ENCODE measurements at places on chromosomes 3 and 15.

GRCh38 chr3:1214933-1215332 is 122.1 kb downstream of the CNTN6 start:
- no peak for DNase-seq

DNA sequence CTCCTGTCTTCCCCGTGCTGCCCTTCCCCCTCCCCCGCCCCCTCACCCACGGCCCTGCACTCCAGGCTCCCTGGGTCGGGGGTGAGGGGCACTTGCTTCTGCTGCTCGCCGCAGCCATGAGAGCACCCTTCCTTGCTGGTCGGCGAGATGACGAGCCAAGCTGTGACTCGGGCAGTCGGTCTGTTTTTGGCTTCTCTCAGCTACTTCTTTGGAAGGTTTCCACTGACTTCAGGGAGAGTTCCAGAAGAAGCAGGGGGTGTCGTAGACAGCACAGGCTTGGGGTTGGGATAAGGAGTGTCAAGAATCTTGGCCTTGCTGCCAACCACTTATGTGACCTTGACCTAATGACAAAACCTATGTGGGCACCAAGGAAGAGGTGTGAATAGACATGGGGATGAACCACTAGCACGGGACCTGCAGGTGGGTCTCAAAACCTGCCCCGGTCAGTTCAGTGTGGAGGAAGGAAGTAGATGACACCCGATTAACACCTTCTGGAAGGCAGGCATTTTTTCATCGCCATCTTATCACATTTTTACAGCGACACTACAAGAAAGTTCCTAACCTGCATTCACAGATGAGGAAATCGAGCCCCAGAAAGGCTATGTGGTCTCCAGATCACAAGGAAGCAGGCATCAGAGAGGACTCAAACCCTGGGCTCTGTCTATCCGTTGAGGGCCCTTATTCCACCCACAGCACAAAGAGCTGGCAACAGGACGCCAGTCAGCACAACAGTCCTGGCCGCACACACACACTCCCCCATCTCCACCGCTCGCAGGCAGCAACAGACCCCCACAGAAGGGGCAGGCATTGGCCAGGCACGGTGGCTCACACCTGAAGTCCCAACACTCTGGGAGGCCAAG is 120.9 kb downstream of the LIPC start:
- DNase-seq: no peak

- no peak for DNase-seq
Observed at GRCh38 chr3:117719316-117719926, 1009.8 kb downstream of the TUSC7 start.

- no peak for DNase-seq
Observed at GRCh38 chr3:115922681-115923347, 299.5 kb downstream of the GAP43 start.

DNA sequence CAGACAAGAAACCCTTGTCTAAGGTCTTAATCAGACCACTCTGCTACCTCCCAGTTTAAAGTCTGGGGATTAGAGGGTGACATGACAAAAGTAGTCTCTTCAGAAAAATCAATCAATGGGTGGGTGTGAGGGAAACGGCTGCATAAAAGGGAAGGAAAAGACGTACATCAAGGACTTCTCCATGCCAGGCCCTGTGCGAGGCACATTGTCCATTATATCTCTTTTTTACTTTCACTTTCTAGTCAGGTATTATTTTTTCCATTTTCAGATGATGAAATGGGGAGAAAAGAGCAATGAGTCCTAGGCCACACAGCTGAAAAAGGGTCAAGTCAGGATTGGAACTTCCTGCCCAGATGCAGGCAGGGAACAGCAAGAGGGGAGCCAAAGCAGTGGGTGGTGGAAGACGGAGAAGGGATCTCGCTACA is 4.6 kb upstream of the CX3CR1 start:
- no peak for DNase-seq

DNA sequence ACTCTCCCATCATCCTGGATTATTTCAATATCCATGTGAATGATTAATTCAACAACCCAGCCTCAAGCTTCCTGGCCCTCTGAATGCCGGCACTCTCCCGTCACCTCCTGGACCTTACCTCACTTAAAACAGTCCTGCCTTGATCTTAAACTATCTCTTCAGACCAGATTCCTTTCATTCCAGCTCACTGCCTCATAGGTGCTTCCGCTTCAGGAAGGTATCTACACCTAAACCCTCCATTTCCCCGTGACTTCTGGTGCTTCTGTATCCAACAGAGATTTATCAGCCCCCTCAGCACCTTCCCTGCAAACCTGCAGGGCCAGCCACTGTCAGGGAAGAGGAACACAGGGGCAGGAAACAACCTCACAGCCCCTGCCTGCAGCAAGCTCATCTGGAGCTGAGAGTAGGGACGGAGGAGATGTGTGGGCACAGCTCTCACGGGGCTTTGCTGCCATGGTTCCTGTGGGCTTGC is 98.9 kb upstream of the TJP1 start:
- DNase-seq: no peak

DNA sequence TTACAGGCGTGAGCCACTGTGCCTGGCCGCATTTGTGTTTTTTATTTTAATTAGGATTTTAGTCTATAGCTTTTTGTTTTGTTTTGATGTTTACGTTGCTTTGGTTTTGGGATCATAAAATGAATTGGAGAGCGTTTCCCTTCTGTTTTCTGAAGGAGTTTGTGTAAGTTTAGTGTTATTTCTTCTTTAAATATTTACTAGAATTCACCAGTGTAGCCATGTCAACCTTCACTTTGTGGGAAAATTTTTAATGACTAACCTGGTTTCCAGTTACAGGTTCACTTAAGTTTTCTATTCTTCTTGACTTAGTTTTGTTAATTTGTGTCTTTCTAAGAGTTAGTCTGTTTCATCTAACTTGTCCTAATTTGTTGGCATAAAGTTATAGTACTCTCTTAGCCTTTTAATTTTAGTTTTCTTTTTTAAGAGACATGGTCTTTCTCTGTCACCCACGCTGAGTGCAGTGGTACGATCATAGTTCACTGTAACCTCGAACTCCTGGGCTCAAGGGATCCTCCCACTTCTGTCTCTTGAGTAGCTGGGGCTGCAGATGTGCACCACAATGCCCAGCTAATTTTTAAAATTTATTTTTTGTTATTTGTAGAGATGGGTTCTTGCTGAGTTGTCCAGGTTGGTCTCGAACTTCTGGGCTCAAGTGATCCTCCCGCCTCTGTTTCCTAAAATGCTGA is 61.0 kb downstream of the CHD2 start:
- no peak for DNase-seq

- DNase-seq: no peak
Observed at GRCh38 chr3:43001094-43001553, 22.0 kb downstream of the GASK1A start.

- DNase-seq: no peak
Observed at GRCh38 chr3:42492508-42493080, 9.8 kb upstream of the VIPR1 start.

DNA sequence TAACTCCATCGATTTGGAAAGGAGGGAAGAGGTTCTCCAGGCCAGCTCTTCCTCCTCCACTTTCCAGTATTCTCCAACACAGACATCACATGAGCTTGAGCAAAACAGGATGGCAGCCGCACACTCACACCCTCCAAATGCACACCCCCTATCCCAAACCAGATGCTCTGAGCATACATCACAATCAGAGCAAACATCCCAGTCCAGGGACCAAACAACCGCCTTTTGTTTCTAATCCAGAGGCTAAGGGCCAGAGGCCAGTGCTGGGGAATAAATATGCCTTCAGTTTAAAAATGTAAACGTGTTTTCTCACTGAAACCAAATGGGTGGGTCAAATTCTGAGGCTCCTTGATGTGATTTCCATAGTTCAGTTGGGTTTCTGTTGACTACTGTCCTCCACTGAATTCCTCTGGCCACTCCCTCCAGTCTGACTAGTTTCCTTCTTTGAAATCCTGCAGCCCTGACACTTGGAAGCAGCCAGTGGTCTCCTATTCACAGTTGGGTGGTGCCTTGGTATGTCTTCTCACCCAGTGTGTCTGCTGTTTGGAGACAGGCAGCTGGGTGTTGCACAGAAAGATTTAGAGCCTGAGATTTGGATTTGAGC is 19.2 kb upstream of the MFGE8 start:
- no peak for DNase-seq

GRCh38 chr3:29932696-29933325 is 651.9 kb downstream of the RBMS3 start:
- no peak for DNase-seq

- no peak for DNase-seq
Observed at GRCh38 chr3:169303660-169304059, 359.9 kb downstream of the MECOM start.

GRCh38 chr3:125054449-125055329 is 1.1 kb downstream of the HEG1 start:
- no peak for DNase-seq

- DNase-seq: peak; percentile 87
Observed at GRCh38 chr3:195154793-195155535, 116.0 kb downstream of the XXYLT1 start.

DNA sequence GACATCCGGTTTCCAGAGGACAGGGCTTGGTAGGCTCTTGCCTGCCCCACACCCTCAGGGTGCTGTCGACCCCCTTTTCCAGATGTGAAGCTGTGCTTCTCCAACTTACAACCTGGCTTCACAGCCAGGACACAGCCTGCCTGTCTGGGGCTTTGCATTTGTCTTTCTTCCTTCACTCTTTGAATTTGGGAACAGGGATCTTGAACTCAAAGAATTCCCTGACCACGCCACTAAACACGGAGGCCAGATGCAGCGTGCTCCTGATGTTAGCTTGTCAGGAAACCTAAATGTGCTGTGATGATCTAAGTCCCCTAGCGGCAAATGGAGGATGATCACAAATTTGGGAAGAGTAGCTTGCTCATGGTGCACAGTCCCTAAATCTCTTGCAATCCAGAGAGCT is 244.8 kb upstream of the RGMA start:
- DNase-seq: no peak

DNA sequence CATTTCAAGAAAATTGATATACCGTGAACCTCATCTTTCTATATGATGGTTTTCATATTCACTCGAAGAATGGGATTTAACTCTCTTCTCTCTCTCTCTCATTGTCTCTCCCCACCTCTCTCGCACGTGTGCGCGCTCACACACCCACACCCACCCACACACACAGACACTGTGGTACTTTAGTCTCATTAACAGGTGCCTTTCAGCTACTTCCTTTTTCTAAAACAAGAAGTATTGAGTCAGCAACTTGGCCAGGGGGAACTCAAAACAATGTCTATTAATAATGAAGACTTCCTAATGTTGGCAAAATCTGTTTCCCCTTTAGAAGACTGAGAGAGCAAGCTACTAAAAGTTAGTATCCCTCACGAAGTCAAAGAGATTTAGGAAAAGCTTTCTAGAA is 150.7 kb downstream of the TMCO5A start:
- DNase-seq: no peak

- no peak for DNase-seq
Observed at GRCh38 chr3:5115506-5116162, 6.5 kb upstream of the ARL8B start.

DNA sequence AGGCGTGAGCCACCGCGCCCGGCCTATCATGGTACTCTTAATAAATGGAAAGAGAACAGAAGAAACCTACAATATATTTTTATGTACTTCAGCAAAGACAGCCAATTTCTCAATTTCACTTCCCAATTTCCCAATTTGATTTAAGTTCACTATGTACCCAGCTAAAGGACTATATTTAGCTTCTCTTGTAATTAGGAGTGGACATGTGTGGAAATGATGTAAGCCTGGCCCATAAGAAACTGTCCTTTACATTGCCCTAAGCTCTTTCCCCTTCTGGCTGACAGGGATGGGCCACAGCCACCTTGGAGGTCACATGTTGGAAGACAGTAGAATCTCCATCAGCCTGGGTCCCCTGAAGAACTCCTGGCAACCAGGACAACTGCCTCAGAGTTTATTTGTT is 6.2 kb downstream of the TMEM39A start:
- no peak for DNase-seq

- DNase-seq: no peak
Observed at GRCh38 chr15:35195649-35196048, 110.6 kb upstream of the NANOGP8 start.

- DNase-seq: no peak
Observed at GRCh38 chr3:171254315-171254714, 205.9 kb downstream of the TNIK start.

GRCh38 chr3:49238274-49239127 is 38.5 kb downstream of the C3orf62 start:
- DNase-seq: no peak

GRCh38 chr3:46660003-46660402 is 33.5 kb downstream of the ALS2CL start:
- no peak for DNase-seq

DNA sequence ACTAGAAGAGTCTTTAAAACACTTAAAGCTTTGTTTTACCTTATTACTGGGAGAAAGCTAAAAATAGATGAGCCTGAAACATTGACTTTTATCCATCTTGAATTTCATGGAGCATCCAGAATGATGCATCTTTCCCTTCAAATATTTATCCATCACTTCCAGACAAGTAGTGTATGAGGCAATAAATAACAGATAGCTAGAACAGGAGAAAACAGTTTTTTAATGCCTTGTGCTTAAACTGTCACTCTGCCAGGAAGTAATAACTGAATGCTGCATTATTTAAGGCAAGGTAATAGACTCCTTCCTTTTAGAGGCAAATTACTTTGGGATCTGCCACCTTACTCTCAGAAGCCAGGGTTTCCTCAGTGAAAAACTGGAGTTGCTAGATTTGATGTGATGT is 225.8 kb upstream of the NAALADL2 start:
- no peak for DNase-seq

GRCh38 chr3:46393011-46393410 is 13.9 kb downstream of the CCR5AS start:
- DNase-seq: no peak

DNA sequence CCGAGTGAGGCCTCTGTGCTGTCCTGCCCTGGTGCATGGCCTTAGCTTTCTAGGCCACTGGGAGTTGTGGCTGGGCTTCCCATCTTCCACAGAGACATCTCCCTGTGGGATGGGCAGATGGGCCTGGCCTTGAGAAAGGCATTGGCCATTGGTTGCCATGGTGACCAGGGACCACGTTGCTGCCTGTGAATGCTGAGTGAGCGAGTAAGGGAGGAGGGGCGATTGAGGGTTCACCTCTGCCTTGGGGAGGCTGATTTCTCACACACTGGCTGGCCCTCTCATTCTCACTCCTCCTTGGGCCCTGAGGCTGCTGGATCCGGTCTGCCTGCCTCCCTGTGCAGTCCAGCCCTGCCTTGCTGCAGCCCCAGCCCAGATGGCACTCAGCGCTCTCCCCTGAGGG is 26.4 kb upstream of the DOCK3 start:
- DNase-seq: no peak

- no peak for DNase-seq
Observed at GRCh38 chr3:146838221-146838620, 233.1 kb upstream of the PLSCR5 start.

GRCh38 chr3:152834776-152835600 is at the start of gene P2RY1:
Gene P2RY1, plus strand, starts transcription at chr3:152835131. Its CDS starts 652 bp downstream, at chr3:152835783.
- no peak for DNase-seq

DNA sequence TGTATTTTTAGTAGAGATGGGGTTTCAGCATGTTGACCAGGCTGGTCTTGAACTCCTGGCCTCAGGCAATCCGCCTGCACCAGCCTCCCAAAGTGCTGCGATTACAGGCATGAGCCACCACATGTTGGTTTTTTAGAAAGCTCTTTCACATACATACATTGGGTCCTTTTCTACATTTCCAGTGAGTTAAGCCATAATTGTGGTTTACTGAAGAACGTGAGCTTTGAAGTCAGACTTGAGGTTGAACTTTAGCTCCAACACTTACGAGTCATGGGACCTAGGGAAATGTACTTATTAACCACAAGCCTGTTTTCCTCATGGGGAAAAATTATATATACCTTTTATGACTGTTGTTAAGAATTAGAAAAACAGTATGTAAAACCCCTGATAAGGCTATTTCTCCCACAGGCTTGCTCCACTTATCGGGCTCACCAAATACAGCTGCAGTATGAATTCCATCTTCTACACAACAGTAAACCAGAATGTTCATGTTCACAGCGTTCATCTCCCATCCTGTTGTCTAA is 39.0 kb downstream of the GPR160 start:
- DNase-seq: no peak
